Activated CD4-positive, alpha-beta memory T cell treated with anti-CD3 and anti-CD28 coated beads for 36 hours (primary cell): ENCODE measurements at places on chromosomes 3 and 15. TPM values are rescaled to one million over a fixed set of nuclear protein-coding genes. Genes with fewer than 3 reads are reported as not detected.

- no peak for DNase-seq
These were observed 8.8 kb upstream of the FAM107A start for GRCh38 chr3:58585994-58586393.

GRCh38 chr15:43776101-43776717 lies 557 bp downstream of the ELL3 start:
- peak; percentile 47 for DNase-seq

DNA sequence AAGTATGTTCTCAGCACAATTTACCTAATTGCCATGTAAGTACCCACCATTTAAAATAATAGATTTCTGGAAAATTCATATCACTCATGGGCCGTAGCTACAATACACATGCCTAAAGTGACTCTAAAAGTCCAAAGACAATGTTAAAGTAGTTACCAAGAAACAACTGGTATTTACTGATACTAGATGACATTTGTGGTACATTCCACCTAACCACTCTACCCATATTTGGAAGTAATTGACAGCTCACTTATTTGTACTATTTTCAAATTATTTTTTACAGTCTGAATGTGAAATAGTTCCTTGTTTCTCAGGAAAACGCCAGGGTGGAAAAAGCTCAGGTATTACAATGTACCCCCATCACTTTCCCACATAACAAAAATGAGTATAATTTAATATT lies 573.0 kb downstream of the MECOM start:
- no peak for DNase-seq

- DNase-seq = no peak
These were observed 7.9 kb upstream of the SYNM start for GRCh38 chr15:99096894-99097426.

The SH2D7 gene
- not detected for total RNA-seq

The IDH2 gene
- total RNA-seq = 175 TPM

The SMCO1 gene
- not detected for total RNA-seq

The MCF2L2 gene
- total RNA-seq = 4.7 TPM

The SLC24A5 gene
- total RNA-seq = not detected
